Sciatic nerve (tissue), 2 donors: ENCODE measurements at places on chromosomes 13 and 19.

GRCh38 chr13:51734786-51735185 lies 69.2 kb downstream of the DHRS12 start:
- no peak for DNase-seq

- DNase-seq = no peak
These were observed 12.8 kb downstream of the FUT6 start for GRCh38 chr19:5826531-5827341.

DNA sequence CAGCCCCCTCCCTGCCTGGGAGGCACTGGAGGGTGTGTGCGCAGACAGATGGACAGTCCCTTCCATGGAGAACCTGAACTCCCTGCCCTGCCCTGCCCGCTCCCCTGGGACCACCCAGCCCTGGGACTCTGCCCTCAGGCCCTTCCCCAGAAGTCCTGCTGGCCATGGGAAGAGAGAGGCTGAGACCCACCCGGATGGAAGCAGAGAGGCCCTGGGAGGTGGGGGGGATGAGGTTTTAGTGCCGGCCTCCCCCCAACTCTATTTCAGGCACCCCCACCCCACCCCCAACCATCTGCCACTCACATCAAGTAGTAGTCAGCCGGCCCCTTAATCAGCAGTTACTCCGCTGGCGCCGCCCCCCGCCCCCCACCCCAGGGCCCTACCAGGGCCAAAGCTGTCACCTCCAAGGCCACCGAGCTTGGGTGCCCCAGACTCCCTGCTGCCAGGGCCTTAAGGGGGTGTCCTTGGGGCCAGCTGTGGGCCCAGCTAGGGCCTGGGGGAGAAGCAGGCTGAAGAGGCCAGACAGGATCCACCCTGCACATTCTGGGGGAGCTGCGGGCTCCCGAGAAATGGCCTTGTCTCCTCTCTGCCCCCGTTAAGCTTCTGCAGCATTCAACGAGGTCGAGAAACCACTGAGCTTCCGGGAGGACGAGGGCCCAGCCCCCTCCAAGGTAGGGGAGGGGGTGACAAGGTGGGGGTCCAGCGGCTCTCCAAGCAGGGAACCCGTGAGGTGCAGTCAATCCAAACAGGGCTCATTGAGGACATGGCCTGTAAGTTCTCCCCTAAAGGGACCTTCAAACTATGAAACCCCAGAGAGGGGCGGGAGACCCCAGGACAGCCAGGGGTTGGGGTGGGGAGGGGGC lies 17.4 kb downstream of the NMRK2 start:
- DNase-seq = no peak

GRCh38 chr19:10353793-10354391 lies 14.5 kb upstream of the ICAM3 start:
- peak; percentile 92 for DNase-seq

GRCh38 chr13:113636266-113636963 lies 21.6 kb downstream of the ATP4B start:
- peak; percentile 42 for DNase-seq

- no peak for DNase-seq
These were observed 21.9 kb downstream of the CEBPA start for GRCh38 chr19:33280351-33280921.

GRCh38 chr19:15517778-15518177 lies 9.5 kb downstream of the CYP4F22 start:
- DNase-seq = no peak

DNA sequence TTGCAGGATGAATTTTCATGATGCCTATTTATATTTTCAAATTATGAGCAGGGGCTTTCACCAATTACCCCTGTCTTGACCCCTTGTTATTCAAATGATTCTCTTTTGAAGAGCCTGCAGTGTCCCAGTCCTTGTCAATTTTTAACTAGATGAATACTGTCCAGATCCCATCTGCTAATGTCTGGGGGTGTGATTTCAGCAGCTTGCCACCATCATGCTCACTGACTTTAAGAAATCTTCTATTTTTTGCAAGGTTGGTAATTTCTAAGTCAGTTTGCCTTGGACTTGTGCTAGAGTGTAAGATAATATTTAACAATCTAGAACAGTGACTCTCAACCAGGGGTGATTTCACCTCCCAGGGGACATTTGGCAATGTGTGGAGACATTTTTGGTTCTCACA lies 106.0 kb downstream of the CACNA1A start:
- DNase-seq = no peak

GRCh38 chr19:40921005-40921897 lies 39.2 kb upstream of the CYP2A7 start:
- no peak for DNase-seq

DNA sequence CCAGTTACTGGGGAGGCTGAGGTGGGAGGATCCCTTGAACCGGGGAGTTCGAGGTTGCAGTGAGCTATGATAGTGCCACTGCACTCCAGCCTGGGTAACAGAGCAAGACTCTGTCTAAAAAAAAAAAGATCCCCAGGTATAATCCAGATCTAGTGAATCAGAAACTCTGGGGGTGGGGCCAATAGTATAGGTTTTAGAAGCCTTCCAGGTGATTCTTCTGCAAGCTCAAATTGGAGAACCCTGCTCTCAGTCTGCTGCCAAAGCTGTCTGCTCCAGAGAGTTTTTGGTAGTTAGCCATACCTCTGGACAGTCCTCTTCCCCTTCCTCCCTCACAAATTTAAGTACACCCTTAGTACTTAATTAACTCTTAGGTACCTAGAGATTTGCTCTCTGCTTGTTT lies 28.0 kb downstream of the SERP2 start:
- no peak for DNase-seq

GRCh38 chr13:99062593-99062992 lies 84.7 kb upstream of the DOCK9 start:
- peak; percentile 72 for DNase-seq
